AG09319 (cell line): ENCODE measurements at places on chromosomes 11 and 22.

DNA sequence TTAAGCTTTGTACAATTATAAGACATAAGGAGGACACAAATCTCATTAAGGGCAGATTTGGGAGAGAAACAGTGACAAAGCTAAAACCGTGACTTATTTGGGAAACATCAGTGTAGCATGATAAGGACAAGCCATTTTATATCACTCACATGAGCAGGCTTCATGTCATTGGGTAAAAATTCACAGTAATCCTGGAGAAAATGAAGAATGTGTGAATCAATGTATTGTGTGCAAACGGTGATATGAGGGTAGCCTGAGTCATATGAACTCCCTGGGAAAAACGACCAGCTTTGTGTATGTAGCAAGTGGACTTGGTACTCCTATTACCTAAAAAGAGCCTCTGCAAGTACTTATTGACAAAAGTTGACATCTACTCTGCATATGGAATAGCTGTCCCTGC, 6.0 kb upstream of the TRIM34 start:
- no peak for DNase-seq

DNA sequence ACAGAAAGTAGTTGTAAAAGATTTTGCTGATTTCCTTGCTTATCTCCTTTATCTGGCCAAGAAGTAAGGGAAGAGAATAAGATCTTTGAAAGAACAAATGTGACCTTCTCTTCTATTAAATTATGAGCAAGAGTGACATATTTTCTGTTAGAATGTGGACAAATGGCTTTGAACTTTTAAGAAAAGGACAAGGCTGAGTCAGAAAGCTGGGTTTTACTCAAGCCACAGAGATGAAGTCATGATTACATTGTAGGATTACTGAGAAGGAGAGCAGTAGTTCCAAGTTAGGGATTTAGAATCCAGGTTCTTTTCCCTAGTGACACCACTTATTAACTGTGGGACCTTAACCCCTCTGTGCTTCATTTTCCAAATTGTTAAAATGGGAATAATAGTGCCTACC, 13.5 kb downstream of the CCDC90B start:
- no peak for DNase-seq

DNA sequence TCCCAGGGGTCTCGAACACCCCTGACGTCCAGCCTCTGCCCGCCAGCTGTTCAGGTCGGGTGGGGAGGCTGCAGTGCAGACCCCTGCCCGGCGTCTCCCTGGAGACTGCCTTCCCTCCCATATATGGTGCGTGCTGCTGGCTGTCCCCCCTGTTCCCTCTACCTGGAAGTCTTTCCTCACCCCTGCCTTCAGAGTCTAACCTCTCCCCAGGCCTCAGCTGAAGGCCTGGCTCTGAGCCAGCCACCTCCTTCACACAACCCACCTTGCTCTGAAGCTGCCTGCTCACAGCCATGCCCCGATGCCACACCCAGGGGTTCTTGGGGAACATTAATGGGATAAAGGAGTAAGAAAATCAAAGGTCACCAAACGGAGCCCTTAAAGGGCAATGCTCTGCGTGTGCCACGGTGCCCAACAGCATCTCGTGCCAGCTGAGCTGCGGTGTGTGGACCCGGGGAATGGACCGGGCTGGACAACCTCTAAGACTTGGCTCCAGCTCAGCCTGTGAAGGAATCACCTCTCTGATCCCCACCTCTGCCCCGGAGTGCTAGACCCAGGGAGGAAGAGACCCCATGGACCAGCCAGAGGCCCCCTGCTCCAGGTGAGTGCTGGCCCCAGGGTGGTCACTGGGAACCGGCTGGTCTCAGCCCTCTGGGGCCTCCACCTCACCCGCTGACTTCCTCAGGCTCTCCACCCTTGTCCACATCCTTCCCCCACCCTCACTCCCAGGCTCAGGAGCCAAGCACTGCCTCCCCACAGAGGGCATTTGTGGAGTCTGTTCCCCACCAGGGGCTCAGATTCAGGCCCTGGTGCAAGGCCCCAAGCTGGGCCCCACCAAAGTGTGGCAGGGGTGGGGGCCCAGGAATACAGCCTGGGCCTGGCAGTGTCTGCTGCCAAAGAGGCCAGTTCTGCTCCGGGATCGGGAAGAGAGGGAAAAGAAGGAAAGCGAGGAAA, at the start of gene NLRP6:
NLRP6 (plus strand) TSS at position 407 of the 951 bp plus-strand sequence; CDS start at position 570, 163 bp downstream.
- no peak for DNase-seq

DNA sequence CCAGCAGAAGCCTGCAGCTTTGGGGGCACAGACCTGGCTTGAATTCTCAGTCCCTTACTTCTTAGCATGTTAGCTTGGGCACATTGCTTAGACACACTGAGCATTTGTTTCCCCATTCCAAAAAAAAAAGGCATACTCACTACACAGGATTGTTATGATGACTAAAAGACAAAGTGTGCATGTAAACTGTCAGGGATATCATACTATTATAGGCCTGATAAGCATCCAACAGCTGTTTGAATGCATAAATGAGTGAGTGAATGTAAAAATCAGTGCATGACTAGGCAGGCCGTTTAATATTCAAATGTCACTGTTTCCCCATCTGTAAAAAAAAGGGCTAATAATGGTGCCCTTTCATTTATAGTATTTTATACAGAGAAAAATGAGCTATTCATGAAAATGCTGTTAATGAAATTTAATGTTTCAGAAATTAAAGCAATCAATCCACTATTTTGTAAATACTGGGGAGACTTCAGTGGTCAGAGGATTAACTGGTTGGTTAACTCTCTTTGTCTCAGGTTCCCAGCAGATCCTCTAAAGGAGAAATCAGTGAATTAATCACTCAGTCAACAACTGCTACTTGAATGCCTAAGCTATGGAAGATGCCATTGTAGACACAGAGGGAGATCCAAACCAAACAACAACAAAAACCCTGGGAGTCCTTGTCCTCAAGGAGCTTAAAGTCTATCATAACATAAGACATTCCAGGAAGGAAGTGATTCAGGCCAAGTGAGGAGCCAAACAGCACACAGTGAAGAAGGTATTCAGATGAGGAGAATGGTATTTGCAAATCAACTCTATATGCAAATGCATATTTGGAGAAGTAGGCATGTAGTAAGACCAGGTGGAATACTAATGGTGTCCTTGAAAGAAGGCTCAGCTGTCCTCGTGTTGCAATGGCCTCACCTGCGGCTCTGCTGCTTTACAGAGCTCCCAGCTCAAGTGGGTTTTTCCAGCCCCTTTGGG, 26.8 kb downstream of the BARX2 start:
- no peak for DNase-seq

DNA sequence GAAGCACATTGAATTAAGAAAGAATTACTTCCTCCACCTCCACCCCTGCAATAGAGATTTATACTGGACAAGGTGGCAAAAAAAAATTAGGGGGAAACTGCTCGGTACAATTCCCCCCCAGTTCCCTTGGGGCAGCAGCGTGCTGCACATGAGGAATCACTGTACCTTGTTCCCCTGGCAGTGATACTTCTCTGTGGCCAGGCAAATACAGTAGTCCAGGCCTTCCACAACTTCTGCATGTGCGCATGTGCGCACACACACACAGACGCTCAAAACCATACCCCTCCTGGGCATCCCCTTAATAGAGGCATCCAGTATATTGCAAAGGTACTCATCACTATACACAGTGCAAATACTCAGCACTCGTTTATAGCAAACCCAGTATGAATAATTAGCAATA, 68.9 kb downstream of the ARFGAP2 start:
- DNase-seq: no peak

DNA sequence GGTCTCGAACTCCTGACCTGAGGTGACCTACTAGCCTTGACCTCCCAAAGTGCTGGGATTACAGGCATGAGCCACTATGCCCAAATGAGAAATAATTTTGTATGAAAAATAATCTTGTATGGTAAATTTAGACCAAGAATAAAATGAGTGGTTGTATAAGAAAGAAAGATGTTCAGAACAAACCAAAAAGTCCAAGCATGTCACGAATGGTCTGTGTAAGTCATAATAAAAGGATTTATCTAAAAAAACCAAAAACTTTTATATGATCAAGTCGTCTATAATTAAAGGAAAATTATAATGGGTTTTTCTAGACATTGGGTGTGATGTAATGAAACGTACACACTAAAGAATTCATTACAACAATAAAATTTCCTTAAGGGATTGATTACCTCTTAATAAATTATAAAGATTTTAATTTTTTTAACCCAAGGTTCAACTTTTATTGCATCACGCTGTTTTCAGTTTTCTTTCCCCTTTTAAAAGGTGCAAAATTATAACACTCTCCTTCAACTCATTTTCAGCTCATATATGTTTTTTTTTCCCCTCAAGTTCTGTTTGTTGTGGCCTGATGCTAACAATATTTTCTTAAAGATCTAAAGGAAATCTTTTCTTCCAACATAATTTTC, 8.9 kb upstream of the AQP11 start:
- DNase-seq: no peak

DNA sequence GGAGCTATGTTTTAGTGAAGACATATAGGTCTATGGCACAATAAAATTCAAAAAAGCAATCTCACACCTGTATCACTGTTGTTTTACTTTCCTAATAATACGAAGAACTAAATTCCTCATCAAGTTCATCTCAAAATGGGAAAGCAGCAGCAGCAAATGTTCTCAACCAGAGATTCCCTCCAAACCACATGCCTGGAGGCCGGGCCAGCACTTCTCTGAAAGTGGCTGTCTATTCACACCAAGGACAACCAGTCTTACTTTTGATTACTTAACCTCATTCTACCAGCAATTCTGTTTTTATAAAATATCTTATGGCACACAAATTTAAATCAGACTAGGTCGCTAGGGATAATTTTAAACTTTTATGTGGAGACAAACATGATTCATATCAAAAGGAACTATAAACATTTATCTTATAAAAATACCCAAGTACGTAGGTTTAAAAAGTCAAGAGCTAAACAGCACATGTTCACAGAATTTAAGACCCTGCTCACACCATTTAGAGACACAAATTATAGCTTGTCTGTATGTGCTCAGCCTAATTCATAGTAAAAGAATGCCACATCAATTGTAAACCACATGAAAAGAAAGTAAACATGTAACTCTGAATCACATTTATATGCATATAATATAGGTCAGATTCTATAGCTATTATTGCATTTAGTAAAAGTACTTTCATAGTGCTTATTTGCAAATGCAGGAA, 46.1 kb downstream of the RRAS2 start:
- DNase-seq: no peak

DNA sequence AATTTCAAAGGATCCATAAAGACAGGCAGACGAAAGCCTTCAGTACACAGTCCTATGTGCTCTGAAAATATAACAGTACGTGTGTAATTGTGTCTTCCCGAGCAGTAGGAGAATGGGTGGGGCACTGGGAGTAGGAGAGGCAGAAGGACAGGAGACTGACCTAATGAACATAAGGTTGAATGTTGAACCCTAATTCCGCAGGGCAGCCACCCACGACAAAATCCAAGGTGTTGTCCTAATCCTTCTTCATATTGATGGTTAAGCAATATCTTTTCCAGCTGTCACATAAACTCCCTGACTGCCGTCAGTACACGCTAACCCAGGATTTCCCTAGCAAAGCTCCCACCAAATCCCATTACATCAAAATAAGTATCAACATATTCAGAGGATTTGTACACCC, 34.5 kb downstream of the SPATA19 start:
- no peak for DNase-seq

- DNase-seq: no peak
These were observed 28.2 kb downstream of the SIK3 start for GRCh38 chr11:117070016-117070415.

DNA sequence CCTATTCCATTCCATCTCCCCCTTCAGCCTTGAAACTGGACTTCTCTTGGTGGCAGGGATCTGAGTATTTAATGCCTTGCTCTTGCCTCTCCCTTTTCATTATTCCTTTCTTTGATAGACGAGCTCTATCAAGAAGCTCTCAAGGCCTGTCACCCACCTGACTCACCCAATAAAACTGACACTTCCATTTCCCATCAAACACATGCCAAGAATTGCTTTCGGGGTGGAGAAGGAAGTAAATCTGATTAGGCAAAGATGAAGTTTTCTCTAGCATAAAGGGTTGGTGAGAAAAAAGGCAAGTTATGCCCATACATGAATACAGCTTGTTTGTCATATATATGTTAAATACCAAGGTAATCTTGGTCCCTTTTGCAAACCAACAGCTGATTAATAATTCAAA, 34.9 kb upstream of the MYEOV start:
- no peak for DNase-seq

DNA sequence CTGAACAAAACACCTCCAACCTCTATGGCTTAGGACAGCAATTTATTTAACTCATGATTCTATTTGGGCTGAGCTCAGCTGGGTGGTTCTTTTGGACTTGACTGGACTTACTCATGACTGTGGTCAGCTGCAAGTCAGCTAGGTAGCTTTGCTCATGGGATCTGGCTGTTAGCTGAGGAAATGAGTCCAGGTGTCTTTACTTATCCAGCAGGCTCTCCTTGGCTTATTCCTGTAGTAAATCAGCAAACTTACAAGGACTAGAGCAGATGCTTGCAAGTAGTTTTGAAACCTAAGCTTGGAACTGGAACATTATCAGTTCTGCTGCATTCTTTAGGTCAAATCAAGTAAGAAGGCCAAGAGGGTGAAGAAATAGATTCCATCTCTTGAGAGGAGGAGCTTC, 8.0 kb upstream of the HIKESHI start:
- DNase-seq: no peak

DNA sequence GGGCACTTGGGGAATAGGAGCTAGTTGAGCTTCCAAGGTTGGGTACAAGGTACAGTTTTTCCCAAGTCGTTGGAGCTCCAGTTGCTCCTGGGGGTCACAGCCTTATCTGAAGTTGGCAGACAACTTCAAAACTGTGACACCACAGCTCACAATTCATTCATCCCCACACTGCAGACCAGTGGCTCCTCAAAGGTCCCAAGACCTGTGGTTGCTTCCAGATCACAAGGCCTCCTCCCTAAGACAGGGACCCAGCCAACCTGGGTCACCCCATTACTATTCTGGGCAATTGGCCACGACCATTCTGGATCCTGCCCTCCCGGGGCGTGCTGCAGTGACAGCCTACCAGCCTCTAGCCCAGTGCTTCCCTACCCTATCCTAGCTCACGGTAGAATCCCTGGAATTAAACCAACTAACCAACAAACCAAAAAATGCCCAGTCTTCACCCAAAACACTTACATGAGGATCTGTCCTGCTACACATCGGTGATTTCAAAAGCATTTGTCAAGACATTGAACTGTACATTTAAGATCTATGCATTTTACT, 862 bp upstream of the PDXP start:
- no peak for DNase-seq

- DNase-seq: no peak
These were observed 514.0 kb downstream of the TBC1D22A start for GRCh38 chr22:47276450-47276820.

DNA sequence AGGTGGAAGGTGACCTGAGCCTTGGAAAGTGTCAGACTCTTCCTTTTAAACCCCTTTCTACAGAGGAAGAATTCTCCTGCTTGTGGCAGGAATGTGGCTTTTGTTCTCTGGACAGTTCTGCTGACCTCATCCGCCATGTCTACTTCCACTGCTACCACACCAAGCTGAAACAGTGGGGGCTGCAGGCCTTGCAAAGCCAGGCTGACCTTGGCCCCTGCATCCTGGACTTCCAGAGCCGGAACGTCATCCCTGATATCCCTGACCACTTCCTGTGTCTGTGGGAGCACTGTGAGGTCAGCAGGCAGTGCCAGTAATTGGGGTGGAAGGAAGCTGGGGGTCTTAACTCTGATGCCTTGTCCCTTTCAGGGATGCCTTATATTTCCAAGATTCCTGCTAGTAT, 9.3 kb downstream of the HINFP start:
- DNase-seq: no peak
